ENCODE measurements at places on chromosomes 16 and 17.

- DNase-seq, result no peak
Observed at GRCh38 chr16:11871193-11871592, 19.9 kb upstream of the RSL1D1 start.

DNA sequence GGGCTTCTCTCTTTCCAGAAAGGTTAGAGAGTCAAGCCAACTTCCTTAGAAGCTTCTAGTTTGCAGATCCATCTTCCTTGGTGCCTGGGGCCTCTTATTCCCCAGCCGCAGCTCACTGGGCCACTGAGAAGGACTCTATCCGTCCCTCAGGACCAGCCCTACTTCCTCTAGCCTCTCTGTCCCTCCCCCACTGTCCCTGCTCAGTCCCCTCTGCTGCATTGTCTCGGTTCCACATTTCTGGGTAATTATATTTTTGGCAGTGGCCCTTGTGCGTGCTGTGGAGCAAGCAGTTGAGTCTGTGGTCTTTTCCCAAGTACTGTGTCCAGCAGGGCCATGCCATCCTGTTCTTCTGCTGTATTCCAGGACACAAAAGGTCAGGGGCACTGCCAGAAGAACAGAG is 17.8 kb downstream of the IRX3 start:
- no peak for DNase-seq

DNA sequence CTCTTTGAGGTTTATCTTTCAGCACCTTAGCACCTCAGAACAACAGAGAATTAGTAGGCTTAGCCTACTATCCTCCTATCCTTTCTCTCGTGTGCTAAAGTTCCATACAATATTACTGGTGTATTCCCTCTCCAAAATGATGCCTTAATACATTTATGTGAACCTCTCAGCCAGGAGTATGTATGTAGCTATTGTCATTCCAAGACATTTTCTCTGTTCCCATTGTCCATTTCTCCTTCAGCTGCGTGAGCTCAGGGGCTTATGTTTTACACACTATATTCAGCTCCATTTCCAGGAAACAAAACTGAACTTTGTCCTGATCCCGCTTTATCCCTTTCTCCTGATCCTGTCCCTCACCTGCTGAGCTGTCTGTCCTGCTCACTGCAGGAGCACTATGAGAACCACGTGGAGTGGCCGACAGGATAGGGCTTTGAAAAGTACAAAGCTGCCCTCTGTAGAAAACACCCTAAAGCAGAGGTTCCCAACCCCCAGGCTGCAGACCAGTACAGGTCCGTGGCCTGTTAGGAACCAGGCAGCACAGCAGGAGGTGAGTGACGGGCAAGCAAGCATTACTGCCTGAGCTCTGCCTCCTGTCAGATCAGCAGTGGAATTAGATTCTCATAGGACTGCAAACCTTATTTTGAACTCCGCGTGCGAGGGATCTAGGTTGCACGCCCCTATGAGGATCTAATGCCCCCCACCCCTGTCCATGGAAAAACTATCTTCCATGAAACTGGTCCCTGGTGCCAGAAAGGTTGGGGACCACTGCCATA is 55.7 kb downstream of the CENPV start:
- DNase-seq, result no peak

DNA sequence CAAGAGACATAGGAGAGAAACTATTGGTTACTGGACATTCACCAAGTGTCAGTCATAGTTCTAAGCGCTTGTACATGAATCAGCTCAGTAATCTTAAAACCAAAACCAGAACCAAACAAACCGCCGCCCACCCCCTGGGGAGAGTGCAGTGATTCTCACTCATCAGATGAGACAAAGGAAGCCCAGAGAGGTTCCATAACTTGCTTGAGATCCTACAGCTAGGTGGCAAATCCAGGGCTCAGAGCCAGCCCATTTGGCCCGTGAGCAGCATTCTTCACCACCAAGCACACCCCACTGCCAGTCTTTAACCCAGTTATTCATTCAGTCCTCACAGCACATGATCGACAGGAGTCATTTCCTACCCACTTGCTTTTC is 37.2 kb upstream of the RGS9 start:
- DNase-seq, result no peak

- DNase-seq, result no peak
Observed at GRCh38 chr17:78138204-78139060, 7.8 kb upstream of the C17orf99 start.

DNA sequence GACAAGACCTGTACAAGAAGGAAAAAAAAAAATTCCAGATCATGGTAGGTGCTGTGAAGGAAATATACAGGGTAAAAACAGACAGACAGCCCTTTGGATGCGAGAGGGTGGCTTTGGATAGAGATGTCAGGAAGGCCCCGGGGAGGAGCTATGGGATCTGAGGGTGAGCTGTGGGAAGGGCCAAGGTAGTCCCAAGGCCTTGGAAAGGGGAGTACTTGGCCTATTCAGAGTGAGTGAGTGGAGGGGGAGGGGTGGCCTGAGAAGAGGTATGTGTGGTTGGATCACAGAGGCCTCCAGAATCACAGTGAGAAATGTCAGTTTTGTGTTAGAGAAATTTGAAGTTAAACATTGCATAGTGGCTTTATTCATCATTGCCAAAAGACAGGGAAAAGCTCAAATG is 31.2 kb upstream of the AKTIP start:
- no peak for DNase-seq

DNA sequence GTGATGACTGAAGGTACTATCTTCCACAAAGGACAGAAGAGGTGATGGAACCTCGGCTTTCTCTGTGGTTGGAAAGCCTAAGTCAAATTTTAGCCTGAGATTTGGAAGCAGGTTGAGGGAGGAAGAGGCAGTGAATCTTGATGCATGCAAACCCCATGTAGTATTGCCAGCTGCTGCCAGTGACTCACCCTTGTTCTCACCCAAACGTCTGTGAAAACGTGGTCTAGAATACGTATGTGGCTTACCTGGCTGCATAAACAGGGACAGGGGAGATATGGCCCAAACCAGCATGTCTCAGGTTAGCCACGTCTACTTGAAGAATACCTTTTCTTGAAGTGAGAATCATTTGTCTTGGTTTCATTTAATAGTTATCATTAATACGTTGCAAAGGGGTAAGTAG is 438.0 kb upstream of the MAF start:
- DNase-seq, result no peak

DNA sequence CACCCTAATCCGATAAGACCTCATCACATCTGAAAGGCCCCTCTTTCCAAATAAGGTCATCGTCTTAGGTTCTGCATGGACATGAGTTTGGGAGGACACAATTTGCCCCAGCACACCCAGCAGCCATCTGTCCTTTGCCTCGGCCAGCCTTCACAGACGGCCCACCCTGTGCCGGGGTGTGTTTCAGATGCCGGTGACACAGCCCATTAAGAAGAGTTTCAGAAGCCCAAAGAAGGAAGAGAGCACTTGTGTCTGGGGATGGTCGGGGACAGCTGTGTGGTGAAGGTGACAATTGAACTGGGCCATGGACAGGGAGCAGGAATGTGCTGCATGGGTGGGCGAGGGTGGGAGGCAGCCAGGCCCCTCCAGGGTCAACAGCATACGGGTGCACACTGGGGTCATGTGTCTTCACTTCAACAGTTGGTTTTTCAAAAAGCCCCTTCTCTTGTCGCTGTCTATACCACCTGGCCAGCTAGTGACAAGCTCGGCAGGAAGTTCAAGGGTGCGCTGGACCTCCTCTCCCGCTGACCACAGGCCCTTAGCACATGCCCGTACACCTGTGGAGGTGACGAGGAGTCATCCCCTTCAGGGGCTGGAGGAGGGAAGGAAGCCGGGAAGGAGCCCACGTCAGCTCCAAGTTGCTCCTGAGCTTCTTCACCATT is 183.1 kb downstream of the C16orf95 start:
- DNase-seq, result no peak

GRCh38 chr16:54268340-54268739 is 18.2 kb downstream of the IRX3 start:
- no peak for DNase-seq

- DNase-seq, result no peak
Observed at GRCh38 chr17:77546772-77547241, 406.0 kb downstream of the SEC14L1 start.

- no peak for DNase-seq
Observed at GRCh38 chr16:81717662-81718189, 61.4 kb upstream of the PLCG2 start.

DNA sequence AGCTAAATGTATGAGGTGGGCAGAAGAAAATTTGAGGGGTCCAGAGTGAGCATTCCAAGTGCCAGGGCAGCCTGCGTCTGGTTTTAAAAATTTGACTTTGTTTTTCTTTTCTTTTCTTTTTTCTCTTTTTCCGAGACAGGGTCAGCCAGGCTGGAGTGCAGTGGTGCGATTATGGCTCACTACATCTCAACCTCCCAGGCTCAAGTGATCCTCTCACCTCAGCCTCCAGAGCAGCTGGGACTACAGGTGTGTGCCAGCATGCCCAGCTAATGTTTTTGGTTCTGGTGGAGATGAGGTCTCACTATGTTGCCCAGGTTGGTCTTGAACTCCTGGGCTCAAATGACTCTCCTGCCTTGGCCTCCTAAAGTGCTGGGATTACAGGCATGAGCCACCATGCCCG is 15.6 kb downstream of the SMPD3 start:
- no peak for DNase-seq

GRCh38 chr17:27577121-27577761 is 53.7 kb upstream of the LGALS9 start:
- no peak for DNase-seq

DNA sequence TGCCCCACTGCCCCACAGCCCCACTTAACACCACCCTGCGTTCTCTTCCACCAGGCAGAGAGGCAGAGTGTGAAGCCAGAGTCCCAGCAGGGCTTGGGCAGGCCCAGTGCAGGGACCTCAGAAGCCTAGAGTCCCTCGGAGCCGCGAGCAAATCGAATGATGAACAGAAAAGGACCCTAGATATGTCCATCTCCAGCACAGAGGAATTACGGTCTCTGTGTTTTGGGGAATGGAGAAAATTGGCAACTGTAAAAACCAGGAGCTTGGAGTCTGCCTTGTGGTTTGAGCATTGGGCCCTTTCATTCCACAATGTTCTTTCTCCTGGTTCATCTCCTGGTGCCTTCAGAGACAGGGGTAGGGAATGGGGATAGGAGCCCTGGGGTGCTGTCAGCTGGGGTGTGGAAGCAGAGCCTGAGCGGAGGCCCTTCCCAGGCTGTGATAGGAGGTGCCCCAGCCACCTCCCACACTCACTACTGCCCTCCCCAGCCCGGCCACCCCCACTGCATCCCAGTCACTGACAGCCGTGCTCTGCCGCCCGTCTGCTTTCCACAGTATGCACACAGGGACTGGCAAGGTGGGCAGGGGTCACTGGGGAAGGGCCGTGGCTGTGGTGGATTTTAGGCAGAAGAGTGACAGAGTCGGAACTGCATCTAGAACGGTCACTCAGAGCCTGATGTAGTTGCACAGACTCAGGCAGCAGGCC is 26.7 kb downstream of the TBX4 start:
- no peak for DNase-seq

DNA sequence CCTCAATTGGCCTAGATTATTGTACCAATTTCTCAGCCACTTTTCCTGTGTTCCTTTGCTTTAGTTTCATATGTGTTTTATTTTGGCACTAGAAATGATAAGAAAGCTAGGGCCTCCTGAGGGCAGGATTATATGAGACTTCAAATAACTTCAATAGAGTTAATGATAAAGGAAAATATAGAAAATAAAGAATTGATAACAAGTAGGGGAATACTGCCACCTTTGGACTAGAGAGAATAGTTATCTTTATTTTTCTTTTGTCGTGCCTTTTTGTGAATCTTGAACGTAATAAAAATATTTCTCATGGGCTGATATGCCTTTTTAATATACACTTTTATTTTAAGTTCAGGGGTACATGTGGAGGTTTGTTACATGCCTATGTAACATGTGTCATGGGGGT is 29.3 kb upstream of the RBL2 start:
- DNase-seq, result no peak

DNA sequence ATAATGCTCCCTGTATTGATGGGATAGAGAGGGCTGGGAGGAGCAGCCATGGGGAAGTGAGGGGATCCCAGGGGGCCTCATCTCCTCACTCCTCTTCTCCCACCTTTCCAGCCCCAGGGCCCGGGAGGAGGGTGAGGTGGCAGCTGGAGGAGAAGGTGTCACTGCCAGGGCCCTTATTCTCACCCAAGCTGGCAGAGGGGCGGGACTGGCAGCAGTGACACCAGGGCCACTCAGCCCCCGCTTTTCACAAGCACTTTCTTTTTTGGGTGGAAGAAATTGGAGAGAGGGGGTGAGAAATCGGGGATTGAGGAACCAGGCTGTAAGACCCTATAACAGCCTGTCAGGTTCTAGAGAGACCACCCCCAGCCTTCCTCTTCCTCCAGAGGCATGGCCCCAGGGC is 2.4 kb upstream of the TBX21 start:
- no peak for DNase-seq

GRCh38 chr16:17304491-17305119 is 166.2 kb downstream of the XYLT1 start:
- no peak for DNase-seq

DNA sequence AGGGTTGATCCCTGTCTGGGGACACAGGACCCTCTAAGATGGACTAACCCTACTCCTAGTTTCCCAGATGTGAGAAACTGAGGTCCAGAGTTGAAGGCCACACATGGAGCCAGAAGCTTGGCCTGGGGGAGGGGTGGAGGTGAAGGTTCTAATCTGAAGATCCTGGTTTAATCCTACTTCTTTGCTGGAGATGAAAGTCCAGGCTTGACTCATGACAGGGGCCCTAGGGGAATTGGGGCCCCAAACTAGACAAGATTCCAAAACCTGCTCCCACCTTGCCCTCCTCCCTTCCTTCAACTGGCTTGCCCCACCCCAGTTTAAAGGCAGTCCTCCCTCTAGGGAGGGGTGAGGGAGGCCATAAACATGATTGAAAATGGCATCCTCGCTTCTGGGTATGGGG is 21.6 kb downstream of the IGF2BP1 start:
- no peak for DNase-seq

DNA sequence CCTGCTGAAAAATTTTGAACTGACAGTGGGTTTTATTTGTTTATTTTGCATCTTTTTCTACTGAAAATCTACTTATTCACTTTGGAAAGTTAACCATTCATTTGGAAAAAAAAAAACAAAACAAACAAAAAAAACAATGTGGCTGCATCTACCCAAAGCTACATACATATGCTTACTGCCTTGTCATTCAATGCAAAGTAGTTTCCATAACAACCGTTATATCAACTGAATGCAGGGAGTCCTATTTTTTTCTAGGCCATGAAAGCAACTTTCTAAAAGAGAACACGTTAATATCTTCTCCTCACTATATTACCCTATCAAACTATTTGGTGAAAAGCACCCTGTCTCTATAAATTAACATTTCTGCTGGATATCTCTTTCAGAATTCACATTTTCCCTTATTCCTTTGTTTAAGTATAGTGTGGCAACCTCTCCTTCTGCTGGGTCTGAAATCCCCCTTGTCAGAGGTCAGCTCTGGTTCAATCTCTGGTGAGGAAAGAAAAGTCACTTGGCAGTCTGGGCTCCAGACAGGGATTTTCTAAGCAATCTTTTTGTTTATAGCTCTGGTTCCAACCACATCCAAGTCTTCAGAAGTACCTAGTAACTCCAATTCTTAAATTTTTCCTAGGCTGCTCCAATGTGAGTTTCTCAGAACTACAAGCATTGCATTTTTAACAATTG is 528.4 kb upstream of the TOM1L1 start:
- DNase-seq, result no peak

- DNase-seq, result no peak
Observed at GRCh38 chr17:54916721-54917120, 16.1 kb downstream of the TOM1L1 start.

GRCh38 chr16:77780378-77780837 is 8.0 kb upstream of the VAT1L start:
- no peak for DNase-seq
